ENCODE measurements at places on chromosomes 1 and 21. TPM values are rescaled to one million over a fixed set of nuclear protein-coding genes. Genes with fewer than 3 reads are reported as not detected.

SERINC2 gene
- total RNA-seq = not detected

NEXN gene
- 0.33 TPM for total RNA-seq

PLA2G2C gene
- total RNA-seq = not detected

IL19 gene
- total RNA-seq = not detected

SAMD11 gene
- total RNA-seq = not detected

ZNF593OS gene
- not detected for total RNA-seq

VANGL2 gene
- total RNA-seq = 0.14 TPM

FAM177B gene
- total RNA-seq = 1.4 TPM

OR2M3 gene
- not detected for total RNA-seq

TRIM46 gene
- total RNA-seq = 4.0 TPM

ICOSLG gene
- 5.8 TPM for total RNA-seq

HSD3B2 gene
- total RNA-seq = not detected

MYBPHL gene
- total RNA-seq = not detected

SPRR5 gene
- total RNA-seq = not detected

IFI16 gene
- total RNA-seq = 89.8 TPM

KMO gene
- total RNA-seq = 0.71 TPM

RGS1 gene
- 0.58 TPM for total RNA-seq

FCRL1 gene
- 14.0 TPM for total RNA-seq

RGS2 gene
- total RNA-seq = 9.7 TPM

Measured in naive thymus-derived CD8-positive, alpha-beta T cell (primary cell).